ENCODE measurements at places on chromosomes 1 and 21.
A peak's percentile ranks its signal among the peaks of the same experiment; 100 is the strongest.

- DNase-seq: no peak
Observed at GRCh38 chr1:223620297-223620897, 45.1 kb downstream of the CAPN8 start.

DNA sequence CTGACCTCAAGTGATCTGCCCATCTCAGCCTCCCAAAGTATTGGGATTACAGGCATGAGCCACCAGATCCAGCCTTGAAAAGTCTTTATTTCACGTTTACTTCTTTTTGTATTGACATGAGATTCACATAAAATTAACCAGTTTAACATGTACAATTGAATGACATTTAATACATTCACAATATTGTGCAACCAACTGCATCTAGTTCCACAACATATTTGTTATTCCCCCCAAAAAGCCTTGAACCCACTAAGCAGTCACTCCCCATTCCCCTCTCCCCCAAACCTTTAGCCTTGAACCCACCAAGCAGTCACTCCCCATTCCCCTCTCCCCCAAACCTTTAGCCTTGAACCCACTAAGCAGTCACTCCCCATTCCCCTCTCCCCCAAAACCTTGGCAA, 62.0 kb downstream of the ACBD6 start:
- no peak for DNase-seq

- no peak for DNase-seq
Observed at GRCh38 chr1:235758931-235759330, 107.8 kb downstream of the LYST start.

DNA sequence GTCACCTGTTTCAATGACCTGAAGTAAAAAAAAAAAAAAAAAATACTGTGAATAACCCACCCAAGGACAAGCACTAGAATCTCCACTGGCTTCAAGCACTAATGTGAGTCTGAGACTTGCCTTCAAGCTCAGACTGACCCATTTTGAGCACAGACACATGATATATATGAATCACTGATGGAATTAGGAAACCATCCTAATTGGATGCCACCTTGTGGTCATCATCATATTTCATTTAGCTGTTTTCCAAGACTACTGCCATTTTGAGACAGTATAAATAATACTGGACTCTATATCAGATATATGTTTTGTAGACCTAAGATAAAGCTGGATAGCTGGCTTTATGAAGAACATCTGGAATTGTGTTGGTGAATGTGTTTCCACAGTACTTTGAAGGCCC, 1232.0 kb downstream of the KCNT2 start:
- peak; percentile 3 for DNase-seq

- no peak for DNase-seq
Observed at GRCh38 chr1:15262003-15262377, 15.0 kb downstream of the FHAD1 start.

DNA sequence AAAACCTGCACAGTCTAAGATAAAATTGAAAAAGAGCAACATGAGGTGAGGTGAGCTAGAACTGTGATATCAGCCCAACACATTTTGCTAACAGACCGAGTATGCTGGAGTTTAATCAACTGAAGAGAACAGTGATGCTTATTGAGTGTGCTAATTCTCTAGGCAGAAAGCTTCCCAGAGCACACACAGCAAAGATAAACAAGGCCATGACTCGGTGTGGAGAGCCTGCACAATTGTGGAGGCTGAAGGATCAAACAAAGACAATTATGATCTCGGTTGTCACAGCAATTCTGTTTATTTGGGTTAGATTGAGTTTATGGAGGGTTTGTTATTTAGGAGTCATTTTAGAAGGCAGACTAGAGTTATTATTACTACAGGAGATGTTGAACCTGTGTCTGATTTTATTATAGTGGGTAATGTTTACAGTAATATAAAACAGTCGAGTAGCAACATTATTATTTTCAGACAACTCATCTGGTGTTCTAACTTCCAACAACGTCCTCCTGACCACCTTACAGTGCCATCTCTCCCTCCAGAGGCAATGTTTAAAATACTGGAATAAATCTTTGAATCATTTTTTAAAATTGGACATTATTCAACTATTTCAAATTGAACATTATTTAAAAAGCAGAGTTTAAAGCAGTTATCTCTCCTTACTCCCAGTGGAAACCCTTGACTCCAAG, 40.2 kb downstream of the DPT start:
- no peak for DNase-seq

DNA sequence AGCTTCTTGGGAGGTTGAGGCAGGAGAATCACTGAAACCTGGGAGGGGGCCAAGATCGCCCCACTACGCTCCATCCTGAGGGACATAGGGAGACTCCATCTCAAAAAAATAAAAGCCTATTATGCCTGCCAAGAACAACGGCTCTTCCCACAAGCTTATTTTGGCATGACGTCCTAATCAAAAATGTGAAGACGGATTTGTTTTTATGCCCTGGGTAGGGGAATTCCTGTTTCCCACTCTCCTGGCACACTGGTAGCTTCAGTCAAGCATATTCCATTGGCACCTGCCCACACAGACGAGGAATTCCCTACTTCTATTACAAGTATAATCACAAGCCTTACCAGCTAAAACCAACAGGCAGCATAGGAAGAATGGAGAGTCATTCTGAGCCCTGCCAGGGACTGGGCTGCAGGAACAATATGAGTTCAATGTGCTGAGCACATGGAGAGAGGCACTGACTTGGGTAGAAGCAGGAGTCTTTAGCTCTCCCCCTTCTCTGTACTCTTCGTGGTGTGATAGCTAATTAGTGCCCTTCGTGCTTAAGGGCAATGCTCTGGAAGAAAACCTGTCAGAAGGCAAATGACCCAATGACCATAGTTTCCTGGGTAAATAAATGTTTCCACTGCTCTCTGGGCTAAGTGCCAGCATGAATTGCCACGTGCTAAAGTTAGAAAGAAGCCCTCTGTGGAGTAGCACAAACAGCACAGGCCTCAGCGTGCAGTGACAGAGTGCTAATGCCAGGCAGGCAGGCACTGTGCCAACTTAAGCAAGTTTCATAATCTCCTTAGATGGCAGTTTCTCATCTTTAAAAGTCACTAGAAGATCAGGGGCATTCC, 16.8 kb downstream of the TNFSF4 start:
- peak; percentile 11 for DNase-seq

- DNase-seq: peak; percentile 85
Observed at GRCh38 chr21:41630249-41630648, 122.3 kb upstream of the TMPRSS2 start.

DNA sequence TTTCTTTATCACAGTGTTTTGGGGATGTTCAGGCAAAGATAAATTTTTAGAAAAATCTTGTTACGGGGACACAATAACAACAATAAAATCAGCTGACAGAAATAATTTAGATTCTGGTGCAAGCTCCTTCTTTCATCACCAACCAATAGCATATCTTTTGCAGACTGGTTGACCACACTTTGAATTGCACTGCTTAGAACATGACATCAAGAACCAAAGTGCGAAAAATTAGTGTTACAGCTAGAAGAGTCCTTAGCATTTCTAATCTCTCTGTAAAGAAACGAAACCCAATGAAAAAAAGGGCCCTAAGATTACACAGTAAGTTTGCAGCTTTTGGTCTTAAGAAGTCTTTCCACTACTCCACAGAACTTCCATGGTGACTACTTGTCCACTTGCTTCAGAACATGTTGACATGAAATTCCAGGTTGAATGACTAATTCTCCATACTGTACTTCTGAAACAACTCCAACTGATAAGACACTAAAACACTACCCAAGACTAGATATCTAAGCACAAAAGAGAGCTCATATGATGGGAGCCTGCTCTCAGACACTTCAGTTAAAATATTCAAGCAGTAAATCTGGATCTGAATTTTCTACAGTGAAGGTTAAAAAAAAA, 31.3 kb downstream of the XKR8 start:
- no peak for DNase-seq

DNA sequence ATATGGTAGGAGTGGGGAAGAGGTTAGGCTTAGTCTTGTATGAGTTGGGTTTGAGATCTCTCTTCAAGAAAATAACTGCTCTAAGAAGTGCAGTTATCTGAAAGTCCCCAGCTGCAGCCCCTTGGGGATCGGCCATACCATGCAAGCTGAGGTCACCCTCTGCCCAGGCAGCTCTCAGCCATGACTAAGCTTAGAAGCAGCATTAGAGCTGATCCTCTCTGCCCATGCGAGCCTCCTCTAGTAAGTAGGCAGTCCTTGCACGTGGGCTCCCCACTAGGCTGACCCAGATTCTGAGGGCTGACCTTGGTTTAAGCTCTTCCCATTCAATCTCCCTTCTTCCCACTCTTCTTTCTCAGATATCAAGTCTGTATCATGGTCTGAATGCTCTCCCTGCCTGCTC, 121.0 kb upstream of the UBE2U start:
- DNase-seq: peak; percentile 10

GRCh38 chr1:181783208-181783607, 278.3 kb downstream of the ZNF648 start:
- DNase-seq: no peak

- DNase-seq: no peak
Observed at GRCh38 chr1:37403166-37403565, 71.2 kb upstream of the ZC3H12A start.

- no peak for DNase-seq
Observed at GRCh38 chr1:77273891-77274290, 7.9 kb upstream of the AK5 start.

DNA sequence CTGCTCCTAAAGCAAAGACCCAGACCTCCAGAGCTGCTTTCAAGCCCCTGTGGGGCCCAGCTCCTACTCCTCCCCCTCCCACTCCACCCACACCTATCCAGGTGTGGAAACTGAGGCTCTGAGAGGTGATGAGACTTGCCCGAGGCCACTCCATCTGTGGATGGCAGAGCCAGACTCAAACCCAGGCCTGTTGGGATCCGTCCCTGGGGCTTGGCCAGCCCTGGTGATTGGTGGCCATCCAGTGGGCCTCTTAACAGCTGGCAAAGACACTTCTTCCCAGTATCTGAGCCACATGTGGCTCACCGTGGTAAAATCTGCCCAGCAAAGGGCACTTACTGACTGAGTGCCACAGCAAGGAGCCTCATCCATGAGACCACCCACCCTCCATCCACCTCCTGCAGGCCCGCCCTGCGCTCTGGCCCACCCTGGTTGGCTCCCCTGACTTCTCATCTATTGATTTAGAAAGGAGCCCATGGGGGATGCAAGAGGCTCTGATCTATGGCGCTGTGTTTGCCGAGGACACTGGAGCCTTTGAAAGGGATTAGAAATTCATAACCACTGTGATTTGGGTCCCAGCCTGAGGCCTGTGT, 398.5 kb downstream of the PTPRU start:
- DNase-seq: no peak

DNA sequence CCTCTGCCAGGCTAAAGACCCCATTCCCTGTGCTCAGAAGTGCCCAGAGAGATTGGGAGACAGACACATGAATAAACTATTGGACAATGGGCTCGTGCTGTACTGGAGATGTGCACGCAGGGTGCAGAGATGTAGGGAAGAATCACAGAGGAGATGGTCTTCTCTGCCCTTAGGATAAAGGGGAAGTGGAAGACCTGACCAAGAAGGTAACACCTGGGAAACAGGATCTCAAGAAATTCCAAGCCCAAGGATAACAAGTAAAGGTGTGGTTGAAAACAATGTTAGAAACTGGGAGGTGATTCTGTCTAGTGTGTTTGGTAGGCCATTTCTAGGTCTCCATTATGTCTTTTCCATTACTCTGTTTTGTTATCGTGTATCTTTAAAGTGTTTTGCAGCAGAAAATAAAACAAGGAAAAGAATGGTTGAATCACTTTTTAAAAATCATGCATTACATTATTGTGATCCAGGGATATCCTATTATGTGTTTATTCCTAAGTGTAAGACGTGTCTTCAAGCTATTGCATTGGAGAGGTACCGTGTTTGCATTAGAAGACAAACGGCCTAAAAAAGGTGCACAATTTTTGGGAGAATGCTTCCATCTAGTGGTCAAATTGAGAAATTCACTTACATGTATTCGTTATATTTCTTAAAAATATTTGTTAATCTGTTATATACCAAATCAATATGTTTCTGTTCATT, 40.8 kb upstream of the KCTD3 start:
- DNase-seq: peak; percentile 52

GRCh38 chr1:3062616-3063378, 6.2 kb upstream of the PRDM16 start:
- DNase-seq: no peak

- no peak for DNase-seq
Observed at GRCh38 chr1:208127792-208128529, 116.2 kb downstream of the PLXNA2 start.

GRCh38 chr1:157992031-157992832, 1.2 kb upstream of the KIRREL1 start:
- DNase-seq: peak; percentile 69

- no peak for DNase-seq
Observed at GRCh38 chr1:108067884-108068540, 103.0 kb upstream of the VAV3 start.

DNA sequence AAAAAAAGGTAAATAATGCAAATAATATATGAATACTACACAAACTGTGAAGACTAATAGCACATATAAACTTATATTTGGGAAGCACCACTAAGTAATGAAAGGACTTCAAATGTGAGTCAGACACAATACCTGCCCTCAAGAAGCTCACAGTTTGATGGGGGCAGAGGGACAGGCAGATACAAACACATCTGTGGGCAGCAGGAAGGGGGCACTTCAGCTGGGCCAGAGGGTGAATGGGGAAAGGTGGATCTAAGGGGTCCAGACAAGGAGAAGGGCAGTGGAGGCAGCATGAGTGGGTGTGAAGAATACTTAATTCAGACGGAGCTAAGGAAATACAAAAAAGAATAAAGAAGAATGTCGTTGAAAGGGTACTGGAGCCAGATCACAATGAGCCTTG, 114.2 kb downstream of the TGFBR3 start:
- no peak for DNase-seq

DNA sequence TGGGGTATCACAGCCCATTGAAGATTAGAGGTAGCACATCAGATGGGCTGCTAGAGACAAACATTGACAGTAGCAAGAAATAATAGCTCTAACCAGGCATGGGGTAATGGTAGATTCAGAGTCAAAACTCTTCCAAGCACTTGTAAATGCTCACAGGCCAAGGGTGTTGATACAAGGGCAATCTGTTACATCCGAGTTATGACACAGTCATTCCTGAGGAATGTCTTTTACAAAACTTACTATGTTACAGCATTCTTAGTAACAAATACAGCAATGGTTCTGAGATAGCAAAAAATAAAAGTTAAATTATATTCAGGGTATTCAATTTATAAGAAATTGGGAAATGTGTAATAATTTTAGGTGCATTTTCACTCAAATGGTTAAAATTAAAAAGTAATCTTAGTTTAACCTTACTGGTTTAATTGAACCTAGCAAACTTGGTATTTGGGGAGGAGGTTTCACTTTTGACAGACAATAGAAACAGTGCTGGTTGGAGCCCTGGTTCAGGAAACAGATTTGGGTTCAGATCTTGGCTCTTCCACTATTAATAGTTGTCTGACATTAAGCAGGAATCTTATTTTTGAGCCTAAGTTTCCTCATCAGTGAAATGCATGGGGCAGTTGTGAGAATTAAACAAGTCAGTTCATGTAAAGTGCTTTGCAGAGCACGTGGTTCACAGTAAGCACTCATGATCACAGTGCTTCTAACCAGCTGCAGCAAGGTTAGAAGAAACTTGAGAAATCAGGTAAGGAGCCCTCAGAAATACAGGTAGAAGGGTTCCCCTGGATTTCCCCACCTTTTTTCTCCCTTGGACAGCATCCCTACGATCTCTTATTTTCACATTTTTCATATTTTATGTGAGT, 4.4 kb downstream of the ST3GAL3 start:
- no peak for DNase-seq
